ENCODE measurements at places on chromosomes 12 and 14.

DNA sequence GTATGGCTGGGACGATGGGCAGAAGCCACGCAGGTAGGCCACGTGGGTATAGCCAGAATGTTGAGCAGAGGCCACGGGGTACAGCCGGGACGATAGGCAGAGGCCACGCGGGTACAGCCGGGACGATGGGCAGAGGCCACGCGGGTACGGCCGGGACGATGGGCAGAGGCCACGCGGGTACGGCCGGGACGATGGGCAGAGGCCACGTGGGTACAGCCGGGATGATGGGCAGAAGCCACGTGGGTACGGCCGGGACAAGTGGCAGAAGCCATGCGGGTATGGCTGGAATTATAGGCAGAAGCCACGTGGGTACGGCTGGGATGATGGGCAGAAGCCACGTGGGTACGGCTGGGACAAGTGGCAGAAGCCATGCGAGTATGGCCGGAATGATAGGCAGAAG lies 195.0 kb downstream of the TTC7B start:
- no peak for DNase-seq

- DNase-seq, result no peak
Observed at GRCh38 chr12:90172524-90172923, 463.9 kb upstream of the ATP2B1 start.

- no peak for DNase-seq
Observed at GRCh38 chr12:65539023-65539422, 260.5 kb downstream of the MSRB3 start.

DNA sequence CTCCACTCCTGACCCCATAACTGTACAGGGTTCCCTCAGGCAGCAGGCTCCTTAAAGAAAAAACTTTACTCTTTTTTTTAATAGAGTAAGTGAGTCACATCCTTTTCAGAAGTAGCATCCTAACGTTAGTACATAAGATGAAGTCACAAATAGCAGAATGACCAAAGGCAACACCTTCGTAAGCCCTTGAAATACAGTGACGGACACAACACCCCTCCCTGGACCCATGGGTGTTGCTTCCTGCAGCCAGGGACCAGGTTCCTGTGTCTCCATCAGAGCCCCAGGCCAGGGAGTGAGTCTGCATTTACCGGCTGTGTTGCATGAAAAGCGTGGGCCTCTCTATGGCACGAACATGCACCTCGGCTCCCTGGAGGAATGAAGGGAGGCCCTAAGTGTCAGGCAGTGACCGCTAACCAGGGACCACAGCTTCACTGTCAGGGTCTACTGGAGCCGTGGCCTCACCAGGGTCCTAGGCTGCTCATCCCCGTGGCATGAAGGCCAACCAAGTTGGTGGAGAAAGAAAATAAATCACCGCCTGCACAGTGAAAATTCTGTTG lies 340.0 kb upstream of the SFSWAP start:
- no peak for DNase-seq

DNA sequence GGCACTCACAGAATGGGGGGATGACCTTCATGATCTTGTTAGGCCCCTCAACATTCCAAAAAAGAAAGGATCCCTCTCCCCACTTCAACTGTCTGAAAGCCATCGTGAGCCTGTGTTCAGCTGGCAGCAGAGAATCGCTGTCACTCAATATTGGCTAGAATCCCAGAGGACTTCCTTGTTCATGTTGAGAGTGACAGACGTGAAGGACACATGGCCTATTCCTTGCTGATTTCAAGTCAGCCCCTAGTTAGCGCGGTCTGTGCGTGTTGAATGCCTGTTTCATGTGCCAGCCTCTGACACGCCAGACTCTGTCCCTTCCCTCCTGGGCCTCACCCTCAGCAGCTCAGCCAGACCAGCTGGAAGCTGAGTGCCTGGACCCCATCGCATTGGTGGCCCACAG lies 43.1 kb downstream of the DNAH10 start:
- no peak for DNase-seq

DNA sequence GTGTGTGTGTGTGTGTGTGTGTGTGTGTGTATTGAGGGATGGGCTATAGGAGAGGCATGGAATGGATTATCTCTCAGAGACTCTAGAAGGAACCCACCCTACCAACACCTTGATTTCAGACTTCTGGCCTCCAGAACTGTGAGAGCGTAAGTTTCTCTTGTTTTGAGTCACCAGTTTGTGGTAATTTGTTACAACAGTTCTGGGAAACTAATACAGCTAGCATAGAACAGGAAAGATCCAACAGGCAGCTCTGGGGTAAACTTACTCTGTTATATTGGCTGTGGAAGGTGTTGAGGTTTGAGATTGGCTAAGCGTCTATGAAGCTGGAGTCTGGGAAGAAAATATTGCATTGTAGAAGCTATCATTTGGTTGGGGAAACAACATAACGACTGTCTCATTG lies 334.3 kb downstream of the AACS start:
- DNase-seq, result no peak

GRCh38 chr12:17148706-17149105 lies 542.7 kb upstream of the LMO3 start:
- no peak for DNase-seq

DNA sequence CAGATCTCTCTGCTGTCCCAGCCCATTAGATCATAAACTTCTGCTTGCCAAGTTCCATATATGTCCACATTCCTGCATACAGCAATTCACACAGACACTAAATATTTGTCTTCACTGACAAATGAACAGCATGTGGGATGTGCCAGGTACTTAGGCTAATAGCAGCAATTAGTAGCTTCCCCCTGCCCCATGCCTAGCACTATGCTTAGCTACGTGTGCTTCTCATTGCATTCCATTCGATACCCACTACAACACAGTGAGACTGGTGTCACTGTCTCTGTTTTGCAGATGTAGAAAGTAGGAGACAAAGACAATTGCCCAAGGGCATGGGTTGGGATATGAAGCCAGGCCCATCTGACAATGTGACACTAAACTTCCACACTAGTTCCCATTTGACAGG lies 308.4 kb downstream of the BCL11B start:
- DNase-seq, result no peak

DNA sequence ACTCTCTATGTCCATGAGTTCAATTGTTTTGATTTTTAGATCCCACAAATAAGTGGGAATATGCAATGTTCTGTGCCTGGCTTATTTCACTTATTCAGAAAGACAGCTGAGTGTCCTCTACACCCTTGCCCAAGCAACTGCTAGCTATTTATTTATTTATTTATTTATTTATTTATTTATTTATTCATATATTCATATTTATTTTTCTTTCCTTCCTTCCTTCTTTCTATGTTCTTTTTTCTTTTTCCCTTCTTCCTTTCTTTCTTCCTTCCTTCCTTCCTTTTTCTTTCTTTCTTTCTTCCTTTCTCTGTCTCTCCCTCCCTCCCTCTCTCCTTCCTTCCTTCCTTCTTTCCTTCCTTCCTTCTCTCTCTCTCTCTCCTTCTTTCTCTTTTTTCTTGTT lies 563.4 kb downstream of the BCL11B start:
- no peak for DNase-seq

- no peak for DNase-seq
Observed at GRCh38 chr12:85281636-85282312, 1.8 kb downstream of the ALX1 start.

- no peak for DNase-seq
Observed at GRCh38 chr12:53300187-53300586, 692 bp downstream of the MYG1 start.

GRCh38 chr14:71959055-71959454 lies 26.8 kb downstream of the RGS6 start:
- DNase-seq, result no peak

- no peak for DNase-seq
Observed at GRCh38 chr12:132067182-132067581, 76.9 kb downstream of the DDX51 start.

DNA sequence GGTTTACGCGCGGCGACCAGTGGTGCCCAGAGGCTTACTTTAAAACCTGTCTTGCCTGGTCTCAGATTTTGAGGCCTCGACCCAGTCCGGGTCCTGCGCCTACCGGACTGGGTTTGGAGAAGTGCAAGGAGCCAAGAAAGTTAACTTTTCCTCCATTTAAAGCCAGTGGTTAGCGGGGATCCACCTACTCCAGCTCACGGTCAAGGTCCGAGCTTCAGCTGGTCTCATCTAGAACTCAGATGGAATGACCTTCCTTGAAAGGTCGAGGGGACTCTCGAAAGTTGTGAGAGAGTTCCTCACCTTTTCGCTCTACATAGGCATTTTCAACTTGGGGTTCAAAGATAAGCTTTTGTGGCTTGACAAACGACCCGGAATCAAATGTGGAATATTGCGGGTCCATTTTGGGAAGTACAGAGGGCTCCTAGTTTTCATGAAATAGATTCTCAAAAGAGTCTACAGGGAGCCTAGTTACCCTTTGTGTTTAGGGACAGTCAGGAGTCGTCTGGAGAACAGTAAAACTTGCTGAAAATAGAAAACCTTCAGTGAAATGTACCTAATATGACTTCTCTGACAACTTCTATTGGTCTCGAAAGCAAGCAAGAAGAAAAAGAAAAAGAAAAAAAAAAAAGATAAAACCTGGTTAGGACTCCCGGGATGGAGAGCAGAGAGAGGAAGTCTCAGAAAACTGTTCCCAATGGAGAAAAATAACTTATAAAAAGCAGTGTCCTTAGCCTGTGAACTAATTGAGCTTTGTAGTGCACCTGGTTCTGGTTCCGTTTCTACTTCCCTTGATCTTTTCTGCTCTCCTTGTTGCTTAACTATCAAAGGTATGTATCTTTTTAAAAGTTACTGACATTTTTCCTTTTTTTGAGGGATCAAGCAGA lies 1.4 kb downstream of the KCNMB4 start:
- DNase-seq, result no peak

GRCh38 chr12:127717278-127717677 lies 549.7 kb upstream of the TMEM132C start:
- DNase-seq, result no peak

DNA sequence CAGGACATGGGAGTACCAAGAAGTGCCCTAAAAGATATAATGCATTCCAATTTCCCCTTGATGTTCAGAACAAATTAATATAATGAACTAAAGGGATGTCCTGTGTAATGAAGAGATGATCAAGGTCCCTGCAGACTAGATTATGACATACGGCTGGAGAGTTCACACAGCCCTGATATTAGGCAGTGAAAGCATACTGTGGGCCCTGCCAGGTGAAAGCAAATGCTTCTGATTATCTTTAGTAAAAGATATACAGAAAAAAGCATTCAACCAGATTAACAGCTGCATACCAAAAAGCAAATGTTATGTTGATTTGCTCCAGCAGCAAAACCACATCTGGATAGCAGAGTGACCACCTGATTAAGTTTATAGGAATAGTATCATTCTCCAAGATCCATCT lies 12.1 kb downstream of the HIGD1C start:
- DNase-seq, result no peak

DNA sequence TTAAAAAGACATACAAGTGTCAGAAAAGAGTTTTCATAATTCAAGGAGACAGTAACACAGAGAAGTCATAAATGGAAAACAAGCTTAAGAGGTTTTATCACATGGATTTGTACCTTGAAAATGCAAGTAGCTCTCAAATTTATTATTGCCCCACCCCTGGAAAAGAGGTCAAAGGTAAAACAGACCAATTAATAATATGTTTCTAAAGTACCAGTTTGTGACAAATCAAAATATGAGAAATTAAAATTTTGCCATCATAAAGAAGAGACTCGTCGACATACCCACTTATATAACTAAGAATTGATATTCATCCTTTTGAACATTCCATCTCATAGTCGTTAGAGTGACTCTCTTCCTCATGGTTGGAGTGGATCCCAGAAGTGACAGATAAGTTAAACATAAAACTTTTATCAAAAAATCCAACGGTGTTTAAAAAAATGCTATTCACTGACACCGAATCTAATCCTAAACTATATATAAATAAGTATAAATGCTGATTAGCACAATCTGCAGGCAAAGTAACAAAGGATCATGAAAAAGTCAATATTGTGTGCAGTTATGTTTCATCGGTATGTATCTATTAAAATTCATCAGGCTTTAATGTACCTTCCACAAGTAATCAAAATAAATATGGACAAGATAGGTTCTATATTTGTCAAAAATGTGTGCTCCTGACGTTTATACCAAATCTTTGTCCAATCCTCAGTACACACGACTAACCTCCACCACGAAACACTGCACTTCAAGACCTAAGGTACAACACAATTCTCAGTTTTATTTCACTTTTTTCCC lies 2.3 kb downstream of the CORO1C start:
- no peak for DNase-seq

Data from CD8-positive, alpha-beta T cell (primary cell).